Vagina (tissue), 2 donors: ENCODE measurements at places on chromosomes 16 and 17.

GRCh38 chr16:76956394-76956793 lies 234.6 kb upstream of the MON1B start:
- DNase-seq: no peak

- peak; percentile 96 for DNase-seq
These were observed 10.1 kb downstream of the WFIKKN2 start for GRCh38 chr17:50845240-50846147.

DNA sequence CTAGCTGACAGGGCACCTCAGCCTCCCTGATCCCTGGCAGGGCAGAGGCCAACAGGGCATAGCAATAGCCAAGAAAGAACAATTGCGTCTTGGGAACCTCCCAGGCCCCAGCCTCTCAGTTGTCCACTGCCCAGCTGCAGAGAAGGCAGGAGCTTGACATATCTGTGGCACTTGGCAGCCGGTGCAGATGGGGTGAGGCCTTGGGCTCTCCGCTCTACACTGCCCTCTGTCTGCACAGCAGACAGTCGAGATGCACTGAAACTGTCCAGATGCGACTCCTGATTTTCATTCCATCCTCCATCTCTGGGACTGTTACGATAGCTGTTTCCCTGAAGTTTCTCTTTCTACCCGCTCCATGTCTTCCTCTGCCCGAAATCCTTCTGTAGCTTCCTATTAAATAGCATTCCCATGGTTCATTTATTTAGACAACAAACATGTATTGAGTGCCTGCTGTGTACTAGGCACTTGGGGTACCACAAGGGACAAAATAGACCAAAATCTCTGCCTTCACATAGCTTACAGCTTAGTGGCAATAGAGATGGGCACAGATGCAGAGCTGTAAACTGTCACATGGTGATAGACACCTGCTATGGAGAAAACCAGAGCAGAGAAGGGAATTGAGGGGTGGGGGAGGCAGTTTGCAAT lies 3.3 kb downstream of the POLR3E start:
- DNase-seq: no peak

GRCh38 chr17:15261258-15261801 lies 3.8 kb downstream of the PMP22 start:
- no peak for DNase-seq

DNA sequence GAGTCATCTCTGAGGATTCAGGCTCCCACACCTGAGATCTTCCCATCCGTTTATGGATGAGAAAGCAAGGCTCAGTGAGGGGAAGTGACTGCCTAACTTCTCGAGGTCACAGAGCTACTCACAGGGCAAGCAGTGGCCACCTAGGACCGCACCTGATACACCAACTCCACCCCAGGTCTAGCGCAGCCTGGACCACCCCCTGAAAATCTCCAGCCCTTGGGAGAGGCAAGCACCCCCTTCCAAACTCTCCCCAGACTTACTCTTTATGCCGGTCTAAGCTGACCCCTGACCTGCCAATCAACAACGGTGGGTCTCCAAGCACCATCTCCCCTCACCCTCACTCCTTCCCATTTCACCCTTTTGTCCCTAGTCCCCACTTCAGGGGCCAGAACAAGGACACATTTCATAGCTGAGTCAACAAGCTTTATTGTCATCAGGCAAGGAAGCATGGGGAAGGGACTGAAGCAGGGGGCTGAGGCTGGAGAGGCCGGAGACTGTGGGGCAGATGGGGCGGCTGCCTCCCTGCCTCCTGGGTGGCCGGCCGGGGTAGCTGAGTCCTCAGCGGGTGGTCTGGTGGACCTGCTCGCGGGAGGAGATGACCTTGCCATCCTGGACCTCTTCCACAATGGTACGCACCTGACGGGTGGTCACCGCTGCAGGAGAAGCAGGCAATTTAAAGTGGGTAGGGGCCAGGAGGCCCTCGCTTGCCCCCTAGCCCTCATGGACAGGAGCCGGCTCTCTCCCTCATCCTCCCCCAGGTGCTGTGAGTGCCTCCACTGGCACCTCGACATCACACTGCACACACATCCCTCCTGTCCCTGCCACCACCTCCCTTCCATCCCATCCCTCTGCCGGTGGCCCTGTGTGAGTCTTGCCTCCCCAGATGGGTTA lies 5.1 kb downstream of the KRT17 start:
- DNase-seq: no peak

DNA sequence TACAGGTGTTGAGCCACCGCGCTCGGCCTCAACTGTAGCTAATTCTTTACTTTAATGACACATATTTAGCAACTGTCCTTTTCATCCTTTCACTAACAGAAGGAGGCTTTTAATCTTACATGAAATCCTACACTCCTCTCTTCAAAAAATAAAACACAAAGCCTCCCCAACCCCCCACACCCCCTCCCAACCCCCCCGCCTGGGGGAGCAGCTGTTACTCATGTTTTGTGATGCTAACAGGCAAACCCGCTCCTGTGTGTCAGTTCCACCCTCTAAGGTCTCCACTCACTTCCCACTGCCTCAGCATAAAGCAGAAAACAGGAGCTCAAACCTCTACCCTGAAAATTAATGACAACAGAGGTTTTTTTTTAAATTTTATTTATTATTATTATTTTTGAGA lies 55.4 kb upstream of the SLC25A19 start:
- DNase-seq: no peak

GRCh38 chr17:2964370-2964769 lies 99.0 kb downstream of the OR1D5 start:
- no peak for DNase-seq
